Left lobe of liver (tissue), 2 donors: ENCODE measurements at places on chromosomes 3 and 15.

DNA sequence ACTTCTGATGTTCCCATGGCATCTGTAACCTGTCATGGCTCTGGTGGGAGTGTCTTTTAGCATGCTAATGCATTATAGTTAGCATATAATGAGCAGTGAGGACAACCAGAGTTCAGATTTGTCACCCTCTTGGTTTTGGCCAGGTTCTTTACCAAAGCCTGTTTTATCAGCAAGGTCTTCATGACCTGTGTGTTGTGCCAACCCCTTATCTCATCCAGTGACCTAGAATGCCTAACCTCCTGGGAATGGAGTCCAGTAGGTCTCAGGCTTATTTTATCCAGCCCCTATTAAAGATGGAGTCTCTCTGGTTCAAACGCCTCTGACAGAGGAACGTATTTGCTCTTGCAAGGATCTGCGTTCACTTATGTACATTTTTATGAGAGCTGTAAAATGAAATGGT is 60.3 kb upstream of the UTS2B start:
- no peak for DNase-seq

DNA sequence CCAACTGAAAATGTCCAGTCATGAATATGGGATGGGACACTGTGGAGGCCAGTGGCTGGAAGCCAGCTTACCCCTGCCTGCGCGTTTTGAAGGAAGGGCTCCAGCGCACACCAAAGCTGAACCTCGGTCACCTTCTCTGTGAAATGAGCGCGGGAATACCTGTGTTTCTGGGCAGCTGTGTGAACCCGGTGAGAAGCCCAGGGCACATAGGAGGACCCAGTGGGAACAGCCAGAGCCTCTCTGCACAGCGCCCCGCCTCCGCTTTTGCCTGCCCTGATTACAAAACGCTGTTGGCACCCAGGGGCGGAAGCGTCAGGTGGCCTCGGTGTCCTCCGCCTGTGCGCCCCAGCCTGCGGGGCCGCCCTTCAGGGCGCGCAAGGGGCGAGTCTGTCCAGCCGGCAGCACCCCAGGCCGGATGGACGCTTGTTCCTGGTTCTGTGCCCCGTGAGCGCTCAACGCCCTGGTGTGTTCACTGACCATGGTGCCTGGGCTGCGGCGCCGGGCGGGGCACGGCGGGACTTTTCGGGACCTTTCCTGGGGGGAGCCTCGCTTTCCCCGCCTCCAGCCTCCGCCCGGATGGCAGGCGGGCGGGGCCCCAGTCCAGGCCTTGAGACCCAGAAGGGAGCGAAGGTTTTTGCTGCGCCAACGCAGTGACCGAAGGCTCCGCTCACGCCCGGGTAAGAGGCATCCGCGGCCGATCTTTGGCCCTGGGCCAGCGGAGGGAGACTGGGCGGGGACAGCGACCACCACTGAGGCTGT is at the start of gene SQOR:
SQOR (plus strand) TSS at position 598 of the 759 bp plus-strand sequence. CDS start 23,895 bp downstream, outside the sequence.
- peak; percentile 97 for DNase-seq

DNA sequence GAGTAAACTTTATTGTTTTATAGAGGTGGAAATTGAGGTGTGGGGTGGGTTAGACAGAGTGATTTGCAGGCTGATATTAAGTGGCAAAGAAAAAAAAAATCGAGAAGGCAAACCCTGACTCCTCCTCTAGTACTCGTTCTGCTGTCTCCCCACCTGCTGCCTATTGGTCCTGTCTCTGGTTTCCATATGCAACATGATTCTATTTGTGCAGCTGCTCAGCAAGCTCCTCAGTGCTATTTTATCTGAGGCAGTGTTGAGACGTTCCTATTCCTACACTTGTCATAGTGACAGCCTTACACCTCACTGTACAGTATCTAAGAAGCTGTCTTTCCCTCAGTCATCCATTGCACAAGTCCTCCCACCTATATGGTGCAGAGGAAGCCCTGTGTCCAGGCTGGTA is 45.1 kb downstream of the RSL24D1 start:
- no peak for DNase-seq

DNA sequence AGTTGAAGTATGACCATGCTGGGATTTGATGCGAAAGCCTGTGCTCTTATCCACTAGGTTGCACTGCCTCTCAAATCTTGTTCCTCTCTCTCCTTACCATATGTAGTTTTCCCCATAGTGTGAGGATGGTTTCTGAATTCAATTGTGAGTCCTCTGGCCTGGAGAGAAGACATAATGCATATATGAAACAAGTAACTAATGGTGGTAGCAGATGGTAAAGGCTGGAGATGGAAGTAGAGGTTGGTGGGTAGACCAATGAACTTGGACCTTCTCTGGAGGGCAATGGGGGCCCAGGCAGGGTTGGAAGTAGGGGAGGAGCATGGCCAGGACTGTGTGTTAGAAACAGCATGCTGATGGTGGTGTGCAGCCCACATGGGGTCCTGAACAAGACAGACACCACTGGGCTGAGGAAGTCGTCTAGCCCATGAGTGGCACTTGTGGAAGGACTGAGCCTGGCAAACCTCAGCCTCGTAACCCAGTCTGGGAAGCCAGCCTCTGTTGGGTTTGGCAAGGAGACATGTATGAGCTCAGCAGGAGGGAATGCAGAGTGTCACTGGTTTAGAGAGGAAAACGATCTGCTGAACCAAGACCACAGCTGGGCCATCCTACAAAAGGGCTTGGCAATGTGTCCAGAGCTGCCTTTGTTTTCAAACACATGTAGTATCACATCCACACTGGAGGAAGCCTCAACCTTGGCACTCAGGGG is 18.5 kb upstream of the LMCD1 start:
- peak; percentile 75 for DNase-seq

DNA sequence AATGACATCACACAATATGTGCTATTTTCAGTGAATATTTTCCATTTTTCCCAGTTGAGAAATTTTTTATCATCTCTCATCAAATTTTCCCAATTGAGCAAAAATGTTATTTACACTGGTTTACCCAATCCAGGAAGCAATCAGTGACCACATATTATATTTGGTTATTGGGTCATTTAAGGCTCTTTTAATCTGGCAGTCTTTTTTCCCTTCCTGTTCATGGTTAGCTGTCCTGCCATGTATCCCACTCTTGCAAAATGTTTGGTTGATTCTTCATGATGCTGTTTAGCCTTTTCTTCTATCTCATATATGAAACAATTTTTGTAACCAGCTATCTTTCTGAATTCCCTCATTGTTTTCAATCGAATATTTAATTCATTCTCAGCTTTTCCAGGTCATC is 626.0 kb downstream of the RBMS3 start:
- no peak for DNase-seq

- no peak for DNase-seq
Measured at GRCh38 chr3:171374661-171375285, 85.4 kb downstream of the TNIK start.

DNA sequence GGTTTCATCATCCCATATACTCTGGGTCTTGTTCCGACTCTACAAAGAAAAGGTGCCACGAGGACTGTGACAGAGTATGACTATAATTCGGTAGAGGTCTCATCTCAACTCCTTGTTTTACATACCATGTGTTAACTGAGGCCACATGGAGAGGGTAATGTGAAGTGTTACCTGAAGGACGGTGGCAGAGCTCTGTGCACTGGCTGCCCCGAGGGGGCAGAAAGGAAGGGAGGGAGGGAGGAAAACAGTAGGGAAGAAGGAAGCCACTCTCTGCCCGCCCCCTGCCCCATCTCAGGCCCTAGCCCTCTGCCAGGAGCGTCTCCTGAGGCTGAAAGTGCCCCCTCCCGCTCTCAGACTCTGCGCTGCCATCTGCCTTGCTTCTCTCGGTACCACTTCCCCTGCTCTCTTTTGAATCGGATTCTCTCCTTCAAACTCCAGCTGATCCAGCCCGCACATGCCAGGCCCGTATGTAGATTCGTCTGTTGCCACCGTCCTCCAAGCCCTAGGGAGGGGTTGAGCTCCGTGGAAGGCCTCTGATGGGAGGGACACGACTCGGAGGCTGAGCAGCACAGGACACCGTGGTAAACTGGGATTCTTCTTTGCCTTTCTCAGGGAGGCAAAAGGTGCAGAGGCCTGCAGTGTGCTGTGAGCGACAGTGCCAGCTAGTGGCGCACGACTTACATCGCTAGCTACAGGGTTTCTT is 70.5 kb upstream of the ATP10A start:
- DNase-seq, result peak; percentile 52

DNA sequence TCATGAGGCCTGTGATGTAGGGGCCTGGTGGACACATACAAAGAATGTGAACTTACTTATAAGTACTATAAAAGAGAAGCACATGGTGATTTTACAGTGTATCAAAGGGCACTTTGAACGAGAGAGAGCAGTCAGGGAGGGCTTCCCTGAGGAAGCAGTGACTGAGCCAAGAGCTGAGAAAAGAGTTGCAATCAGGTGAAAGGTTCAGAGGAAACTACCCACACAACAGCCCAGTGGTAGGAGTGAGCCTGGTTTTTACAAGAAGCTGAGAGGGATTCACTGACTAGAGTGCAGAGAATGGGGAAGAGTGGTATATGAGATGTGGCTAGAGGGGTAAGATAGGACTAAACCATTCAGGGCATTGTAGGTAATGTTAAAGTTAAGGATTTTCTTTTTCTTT is 57.1 kb downstream of the CALML4 start:
- DNase-seq, result no peak

DNA sequence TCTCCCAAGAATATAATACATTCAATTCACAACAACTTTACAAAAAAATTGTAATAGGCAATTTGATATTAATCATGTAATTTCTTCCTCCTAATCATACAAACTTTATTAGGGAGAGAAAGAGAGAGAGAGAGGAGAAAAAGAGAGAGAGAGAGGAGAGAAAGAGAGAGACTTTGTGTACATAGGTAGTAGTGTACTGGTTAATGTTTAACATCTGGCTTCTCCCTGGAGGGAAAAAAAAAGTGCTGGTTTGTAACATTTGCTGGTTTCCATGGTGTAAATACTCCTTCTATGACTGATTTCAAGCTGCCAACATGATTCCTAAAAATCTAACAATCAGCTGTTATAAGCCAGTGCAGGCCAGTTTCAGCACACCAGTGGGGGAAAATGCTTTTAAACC is 98.0 kb upstream of the ARHGEF26 start:
- DNase-seq, result no peak

DNA sequence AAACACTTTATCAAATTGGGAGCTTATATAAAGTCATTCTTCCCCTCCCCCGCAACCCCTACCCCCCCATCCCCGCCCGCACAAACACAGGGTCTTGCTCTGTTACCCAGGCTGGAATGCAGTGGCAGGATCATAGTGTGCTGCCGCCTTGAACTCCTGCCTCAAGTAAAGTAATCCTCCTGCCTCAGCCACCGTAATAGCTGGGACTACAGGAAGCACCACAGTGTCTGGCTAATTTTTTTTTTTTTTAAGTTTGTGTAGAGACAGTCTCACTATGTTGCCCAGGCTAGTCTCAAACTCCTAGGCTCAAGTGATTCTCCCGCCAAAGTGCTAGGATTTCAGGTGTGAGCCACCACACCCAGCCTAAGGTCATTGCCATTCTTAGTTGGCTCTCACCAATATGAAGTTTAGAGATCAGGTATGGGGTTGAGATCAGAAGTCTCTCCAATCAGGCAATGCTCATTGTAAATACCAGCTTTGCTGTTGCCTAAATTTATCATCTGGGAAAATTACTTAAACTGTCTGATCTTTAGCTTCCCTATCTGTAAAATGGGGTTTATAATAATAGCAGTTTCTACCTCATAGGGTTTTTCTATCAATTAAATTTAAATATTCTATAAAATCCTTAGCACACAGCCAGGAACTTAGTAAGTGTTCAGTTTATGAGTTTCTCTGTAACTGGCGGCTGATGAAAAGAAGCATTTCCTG is 60.3 kb downstream of the TGFBR2 start:
- DNase-seq, result no peak

DNA sequence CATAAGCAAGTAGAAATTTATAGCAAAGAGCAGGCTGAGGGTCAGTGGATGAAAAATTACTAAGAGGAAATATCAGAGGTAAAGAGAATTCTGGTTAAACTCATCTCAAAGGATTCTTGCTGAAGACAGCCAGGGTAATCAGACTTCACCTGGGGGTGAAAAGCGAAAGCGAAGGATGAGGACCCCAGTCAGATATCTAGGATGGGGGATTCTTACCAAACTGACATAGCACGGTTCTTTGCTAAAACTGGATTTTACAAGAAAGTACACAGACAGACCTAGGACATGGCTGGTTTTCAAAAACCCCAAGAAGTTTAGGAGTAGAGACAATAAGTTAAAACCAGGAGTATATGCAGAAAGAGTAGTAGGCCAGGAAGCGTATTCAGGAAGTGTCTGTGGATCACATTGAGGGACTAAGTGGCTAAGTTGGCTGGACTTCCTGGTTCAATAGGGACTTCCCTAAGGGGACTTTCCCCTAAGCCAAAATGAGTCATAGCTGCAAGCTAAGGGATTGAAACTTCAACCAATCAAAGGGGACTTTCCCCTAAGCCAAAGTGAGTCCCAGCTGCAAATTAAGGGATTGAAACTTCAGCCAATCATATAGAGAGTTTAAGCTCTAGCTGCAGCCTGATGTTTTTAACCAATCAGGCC is 2.4 kb upstream of the CFAP91 start:
- DNase-seq, result no peak

DNA sequence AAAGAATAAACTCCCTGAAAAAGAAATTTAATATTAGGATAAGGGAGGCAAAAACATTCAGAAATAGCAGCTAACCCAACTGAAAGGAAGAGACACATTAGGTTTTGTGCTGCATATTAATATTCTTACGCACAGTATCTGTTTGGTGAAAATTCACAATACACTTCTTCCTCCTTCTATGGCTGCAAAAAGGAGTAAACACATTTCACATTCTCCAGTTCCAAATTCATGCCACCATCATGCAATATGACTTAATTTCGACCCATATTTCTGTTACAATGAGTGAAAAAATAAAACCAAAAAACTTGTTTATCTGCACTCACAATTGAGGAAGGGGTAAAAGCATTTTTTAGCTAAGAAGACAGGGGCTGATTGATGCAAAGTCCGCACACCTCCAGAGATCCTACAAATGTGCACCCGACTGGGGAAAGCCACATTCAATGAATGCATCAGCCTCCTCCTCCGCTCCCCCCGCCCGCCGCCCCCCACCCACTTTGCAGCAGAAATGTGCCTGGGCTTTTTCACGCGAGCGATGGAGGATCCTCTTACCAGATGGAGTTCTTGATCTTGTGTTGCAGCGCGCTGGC is 1.0 kb downstream of the RFX7 start:
- DNase-seq, result no peak

DNA sequence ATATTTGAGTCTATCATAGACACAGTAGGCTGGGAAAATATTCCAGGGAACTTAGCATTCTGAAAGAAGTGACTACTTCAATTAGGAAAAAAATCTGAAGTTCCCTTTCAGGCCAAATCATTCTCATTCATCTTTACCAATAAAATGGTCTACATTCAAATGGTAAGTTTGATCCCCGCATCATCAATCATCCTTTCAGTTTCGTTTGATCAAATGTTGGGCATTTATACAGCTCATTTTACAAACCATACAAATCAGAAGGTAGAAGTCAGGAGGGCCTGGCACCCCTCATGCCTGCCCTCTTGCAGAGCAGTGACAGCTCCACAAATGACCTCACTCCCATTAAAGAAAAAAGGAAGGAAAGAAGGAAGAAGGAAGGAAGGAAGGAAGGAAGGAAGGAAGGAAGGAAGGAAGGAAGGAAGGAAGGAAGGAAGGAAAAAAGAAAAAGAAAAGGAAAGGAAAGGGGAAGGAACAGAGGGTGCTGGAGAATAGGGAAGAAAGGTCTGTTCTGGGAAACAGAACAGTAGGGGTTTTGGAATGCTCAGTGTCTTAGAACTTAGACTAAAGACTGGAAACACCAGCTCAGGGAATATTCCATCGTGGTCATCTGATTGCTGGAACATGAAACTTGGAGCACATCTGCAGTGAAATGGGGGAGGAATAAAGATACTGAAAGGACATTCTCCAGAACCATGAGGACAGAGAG is 86.1 kb downstream of the XXYLT1 start:
- DNase-seq, result no peak
